ENCODE measurements at places on chromosomes 11 and 22.

DNA sequence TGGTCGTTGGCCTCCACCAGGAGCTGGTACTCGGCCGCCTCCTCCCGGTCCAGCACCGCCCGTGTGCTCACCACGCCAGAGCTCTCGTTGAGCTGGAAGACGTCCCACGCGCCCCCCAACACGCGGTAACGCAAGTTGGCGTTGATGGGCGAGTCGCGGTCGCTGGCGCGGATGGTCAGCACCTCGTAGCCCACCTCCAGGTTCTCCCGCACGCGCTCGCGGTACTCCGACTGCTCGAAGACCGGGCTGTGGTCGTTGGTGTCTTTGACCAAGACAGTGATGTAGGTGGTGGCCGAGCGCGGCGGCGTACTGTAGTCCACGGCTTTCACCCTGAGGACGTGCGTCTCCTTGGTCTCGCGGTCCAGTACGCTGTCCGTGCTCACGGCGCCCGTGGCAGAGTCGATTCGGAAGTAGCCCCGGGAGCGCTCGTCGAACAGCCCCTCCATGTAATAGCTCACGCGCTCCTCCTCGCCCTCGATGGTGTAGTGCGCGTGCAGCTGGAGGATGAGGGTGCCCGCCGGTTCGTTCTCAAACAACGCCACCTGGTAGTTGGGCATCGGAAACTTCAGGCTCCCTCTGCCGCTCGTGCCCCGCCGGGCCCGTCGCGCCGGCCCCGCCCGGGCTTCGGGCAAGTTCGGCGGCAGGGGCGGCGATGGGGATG, 1.4 kb downstream of the CELSR1 start:
- no peaks in the 10 kb centered on the region for H3K4me1 ChIP-seq
- H3K27ac ChIP-seq = no peak overlapping the region
- DNase-seq = no peak

DNA sequence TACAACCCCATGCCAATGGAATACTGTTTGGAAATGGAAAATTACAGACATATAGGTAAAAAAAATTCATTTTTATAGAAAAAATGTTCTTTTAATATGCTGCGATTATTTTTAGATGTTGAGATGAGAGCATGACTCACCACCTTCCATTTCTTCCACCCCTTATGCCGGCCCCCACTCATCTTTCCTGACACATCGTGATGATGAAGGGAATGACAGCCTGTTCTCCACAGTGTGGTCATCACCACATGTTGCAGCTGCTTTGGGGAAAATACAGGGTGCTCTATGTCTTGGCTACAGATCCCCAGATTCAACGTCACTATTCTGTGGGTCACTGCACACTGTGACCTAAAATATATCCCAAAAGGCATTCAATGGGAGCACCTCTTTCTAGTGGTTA, 916.2 kb downstream of the METTL15 start:
- DNase-seq = no peak
- H3K27ac ChIP-seq = no peak overlapping the region
- no peaks in the 10 kb centered on the region for H3K27me3 ChIP-seq
- no peak overlapping the region for H3K4me3 ChIP-seq

DNA sequence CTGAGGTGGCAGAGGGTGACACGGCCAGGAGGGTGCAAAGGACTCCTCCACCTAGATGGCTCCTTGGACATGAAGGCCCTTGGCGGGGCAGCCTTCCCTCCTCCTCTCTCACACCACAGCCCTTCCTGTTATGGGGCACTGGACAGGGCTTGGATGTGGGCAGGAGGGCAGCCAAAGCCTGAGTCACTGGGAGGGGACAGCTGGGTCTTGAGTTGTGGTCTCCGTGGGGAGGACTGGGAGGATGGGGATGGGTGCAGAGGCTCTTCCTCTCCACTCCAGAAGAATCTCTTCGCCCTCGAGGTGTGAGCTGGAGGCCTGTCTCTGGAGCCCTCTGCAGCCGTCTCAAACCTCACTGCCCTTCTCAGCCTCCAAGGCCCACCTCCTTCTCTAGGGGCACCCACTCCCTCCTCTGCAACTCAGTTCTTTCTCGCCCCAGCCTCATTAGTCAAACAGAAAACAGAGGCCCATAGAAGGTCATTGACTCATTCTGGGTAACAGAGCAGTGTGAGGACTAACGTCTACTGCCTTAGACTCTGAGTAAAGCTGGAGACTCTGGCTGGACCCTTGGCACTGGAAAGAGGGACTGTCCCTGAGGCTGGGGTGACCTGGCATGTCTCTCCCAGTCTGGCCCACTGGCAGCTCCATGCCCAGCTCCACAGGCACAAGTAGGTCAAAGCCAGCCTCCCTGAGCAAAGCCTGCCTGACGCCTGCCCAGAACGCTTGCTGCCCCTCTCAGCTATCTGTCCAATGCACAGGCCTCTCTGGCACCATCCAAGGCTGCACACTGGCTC, 47.5 kb upstream of the CDON start:
- H3K36me3 ChIP-seq = no peaks in the 10 kb centered on the region
- no peak for DNase-seq
- peaks cover 8% of the 10 kb centered on the region for H3K27me3 ChIP-seq
- H3K4me1 ChIP-seq = no peaks in the 10 kb centered on the region
- no peak overlapping the region for H3K27ac ChIP-seq

- no peak for DNase-seq
- peaks cover 17% of the 10 kb centered on the region for H3K4me1 ChIP-seq
- no peak overlapping the region for H3K27ac ChIP-seq
Measured at GRCh38 chr22:28440592-28441390, 238.8 kb downstream of the TTC28 start.

GRCh38 chr22:18994701-18995326, 58.7 kb upstream of the PRODH start:
- no peak for DNase-seq
- no peak overlapping the region for H3K4me3 ChIP-seq
- H3K36me3 ChIP-seq = no peaks in the 10 kb centered on the region
- peaks cover 70% of the 10 kb centered on the region for H3K27me3 ChIP-seq
- no peak overlapping the region for H3K27ac ChIP-seq

Measured in T-cell (primary cell).